ENCODE measurements at places on chromosomes 6 and 20.
A peak's percentile ranks its signal among the peaks of the same experiment; 100 is the strongest.

DNA sequence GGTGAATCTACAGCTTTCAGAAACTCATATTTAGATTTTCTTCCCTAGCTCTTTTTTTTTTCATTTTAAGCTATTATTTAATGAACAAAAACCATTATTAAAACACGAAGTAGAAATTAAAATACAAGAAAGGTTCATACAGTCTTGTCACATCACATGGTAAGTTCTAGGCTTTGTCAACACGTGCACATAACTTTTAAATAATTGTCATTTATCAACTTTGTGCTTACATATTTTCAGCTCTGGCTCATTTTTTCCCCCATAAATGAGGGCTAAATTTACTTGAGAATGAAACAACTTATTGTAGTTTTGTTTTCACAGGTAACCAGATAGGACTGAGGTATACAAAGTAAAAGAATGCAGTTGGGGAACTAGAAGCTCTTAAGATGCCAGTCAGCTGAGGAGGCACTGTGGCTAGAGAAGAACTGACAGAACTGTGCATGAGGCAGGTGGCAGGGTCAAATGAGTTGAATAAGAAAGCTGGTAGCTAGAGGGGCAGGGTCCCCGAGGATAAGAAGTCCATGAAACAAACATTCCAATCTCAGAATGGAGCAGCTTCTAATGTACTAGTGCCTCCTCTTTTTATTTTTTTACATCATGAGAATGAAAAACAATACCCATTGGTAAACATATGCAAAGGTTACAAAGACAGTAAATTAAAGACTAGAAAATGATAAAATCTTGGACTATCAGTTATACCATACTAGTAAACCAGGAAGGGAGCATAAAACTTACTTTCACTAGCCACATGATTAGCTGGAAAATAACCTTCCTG, 141.5 kb downstream of the MYB start:
- no peak for DNase-seq

- no peak for DNase-seq
Measured at GRCh38 chr6:163420289-163420614, 5.7 kb downstream of the QKI start.

DNA sequence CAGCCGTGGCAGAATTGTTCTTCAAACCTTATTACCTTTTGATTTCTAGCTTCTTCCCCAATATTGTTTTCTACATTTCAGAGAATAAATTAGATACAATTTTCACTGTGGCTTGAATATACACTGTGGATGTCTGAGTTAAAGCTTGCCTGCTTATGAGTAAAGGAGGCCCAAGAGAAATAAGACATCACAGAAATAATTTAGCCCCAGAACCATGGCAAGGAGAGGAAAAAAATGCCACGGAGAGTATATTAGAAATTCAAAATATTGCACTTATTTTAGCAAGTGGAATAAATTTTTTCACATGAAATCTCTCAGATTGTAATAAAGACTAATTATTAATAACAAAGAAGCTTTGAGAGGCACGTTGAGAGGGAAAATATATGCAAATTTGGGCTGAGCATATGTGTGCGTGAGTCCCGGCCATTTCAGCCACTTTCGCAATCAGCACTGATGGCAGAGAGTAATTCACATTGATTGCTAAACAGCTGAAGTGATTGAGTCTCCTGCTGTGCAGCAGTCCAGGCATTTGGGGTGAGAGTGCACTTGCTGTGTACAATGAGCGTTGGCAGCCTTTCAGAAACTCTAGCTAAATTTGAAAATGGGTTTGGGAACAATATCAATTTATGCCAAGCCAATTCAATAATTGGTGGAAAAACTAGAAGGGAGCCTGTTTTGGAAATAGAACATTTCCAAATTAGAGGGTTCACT, 596.0 kb downstream of the EPM2A start:
- no peak for DNase-seq

GRCh38 chr20:3545401-3545925, 74.6 kb downstream of the ATRN start:
- no peak for DNase-seq

GRCh38 chr6:14818422-14818884, 427.4 kb upstream of the JARID2 start:
- no peak for DNase-seq

GRCh38 chr6:136517582-136517981, 32.6 kb downstream of the MAP7 start:
- no peak for DNase-seq

GRCh38 chr6:82686719-82687118, 323.1 kb downstream of the TPBG start:
- no peak for DNase-seq

GRCh38 chr6:19033683-19034082, 646.5 kb downstream of the RNF144B start:
- no peak for DNase-seq

DNA sequence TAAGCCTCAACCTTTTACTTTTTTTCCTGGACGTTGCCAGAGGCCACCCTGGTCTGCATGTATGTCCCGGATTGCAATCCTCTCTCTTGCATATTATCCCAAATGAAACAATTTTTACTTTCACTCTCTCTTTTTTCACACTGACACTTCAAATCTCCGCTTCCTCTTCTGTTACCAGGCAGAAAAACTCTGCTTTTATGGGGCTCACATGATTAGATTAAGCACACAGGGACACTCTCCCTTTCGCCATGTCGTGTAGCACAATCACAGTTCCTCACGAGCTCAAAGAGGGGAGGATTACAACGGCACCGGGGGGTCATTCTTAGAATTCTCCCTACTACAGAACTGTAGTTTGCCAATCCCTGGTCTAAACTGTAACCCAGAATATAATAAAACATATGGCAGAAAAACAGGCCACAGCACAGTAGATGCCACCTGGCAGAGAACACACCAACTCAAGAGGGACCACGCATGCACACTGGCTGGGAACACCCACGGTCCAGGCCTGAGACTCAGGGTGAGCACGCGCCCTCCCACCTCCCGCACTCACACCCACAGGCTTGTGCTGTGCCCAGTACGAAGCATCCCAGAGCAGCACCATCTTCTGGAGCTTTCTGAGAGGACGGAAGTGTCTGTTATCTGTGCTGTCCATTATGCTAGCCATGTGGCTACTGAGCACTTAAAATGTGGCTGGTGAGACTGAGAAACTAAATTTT, 288.7 kb downstream of the KIF16B start:
- DNase-seq = no peak

DNA sequence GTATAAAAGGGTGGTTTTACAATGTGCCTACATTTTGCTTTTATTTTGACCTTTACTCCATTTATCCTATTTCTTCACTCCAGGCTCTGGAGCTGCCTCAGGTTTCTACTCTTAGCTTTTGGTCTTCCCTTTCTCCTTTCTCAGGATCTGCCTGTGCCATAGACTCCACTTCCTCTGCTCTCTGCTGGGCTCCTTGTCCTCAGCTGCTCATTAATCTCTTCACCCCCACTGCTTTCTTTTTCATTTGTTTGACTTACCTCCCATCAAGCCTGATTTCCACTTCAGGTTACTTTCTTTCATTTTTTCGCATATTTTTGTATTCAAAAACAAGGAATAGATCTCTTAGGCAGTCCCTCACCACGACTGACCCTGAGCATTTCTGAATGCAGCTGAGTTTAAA, 106.8 kb downstream of the COL19A1 start:
- no peak for DNase-seq

- no peak for DNase-seq
Measured at GRCh38 chr6:16765235-16765634, 4.0 kb upstream of the ATXN1 start.

GRCh38 chr6:163707387-163708355, 293.2 kb downstream of the QKI start:
- DNase-seq = no peak

DNA sequence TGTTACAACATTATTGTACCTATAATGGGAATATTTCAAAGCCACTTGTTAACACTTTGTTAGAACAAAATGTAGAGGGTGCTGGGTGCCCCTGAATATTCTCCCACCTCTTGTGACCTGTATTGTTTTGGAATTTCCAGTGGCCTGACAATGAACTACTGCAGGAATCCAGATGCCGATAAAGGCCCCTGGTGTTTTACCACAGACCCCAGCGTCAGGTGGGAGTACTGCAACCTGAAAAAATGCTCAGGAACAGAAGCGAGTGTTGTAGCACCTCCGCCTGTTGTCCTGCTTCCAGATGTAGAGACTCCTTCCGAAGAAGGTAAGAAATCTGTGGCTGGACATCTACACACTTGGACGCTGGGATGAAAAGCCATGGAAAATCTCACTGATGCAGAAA, 28.9 kb downstream of the PLG start:
- no peak for DNase-seq

- no peak for DNase-seq
Measured at GRCh38 chr6:14641423-14642135, 524.0 kb downstream of the CD83 start.

DNA sequence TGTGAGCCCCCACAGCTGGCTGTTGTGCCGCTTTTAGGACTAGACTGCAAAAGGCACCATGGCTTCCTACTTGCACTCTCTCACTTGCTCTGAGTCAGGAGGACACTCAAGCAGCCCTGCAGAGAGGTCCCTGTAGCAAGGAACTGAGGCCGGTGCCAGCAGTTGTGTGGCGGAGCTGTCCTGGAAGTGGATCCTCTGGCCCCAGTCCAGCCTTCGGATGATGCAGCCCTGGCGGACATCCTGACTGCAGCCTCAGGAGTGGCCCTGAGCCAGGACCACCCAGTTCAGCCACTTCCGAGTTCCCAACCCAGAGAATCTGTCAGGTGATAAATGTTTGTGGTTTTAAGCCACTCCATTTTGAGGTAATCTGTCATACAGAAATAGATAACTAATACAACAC, 17.5 kb downstream of the CTCFL start:
- no peak for DNase-seq

DNA sequence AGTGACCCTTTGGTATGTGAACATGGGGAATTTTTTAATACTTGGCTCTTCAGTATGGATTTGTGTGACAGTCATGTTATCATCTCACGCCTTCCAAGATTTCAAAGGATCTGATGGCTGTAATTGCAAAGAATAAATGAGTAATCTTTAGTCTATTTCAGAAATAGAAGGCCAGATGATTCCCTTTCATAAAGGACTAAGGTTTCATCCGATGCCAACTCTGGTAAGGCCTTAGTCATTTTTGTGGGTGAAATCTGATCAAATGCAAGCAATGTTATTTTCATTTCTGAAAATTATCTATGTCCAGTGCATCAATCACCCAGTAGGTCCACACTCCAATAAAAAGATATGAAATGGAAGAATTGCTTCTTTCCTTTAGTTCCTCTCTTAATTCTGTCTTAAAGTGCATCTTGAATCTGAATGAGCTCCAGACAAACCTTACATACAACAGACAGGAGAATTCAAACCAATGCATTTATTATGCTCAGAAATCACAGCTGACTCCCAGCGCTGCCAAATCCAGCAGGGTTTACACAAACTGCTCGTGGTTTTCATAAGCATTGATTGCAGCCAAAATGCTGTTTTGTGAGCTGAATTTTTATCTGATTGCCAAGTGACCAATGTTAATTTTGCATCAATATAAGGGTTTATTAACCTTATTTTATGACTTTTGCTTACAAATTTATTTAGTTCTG, 565.2 kb upstream of the MARCKS start:
- no peak for DNase-seq

DNA sequence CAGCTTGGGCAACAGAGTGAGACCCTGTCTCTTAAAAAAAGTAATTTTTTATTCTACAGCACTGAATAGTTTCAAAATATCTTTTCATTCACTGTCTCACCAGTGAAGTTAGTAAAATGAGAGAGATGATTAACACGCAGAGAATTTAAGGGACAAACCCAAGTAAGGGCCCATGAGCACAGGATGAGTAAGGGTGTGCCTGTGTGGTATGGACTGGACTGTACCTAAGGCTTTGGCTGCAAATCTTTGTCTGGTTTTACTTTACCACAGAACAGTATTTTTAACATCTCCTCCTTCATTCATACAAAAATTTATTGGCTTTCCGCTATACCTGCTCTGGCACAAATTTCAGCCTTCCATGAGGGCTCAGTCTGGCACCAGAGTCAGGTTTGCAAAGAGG, 433.3 kb downstream of the UTRN start:
- DNase-seq = no peak

DNA sequence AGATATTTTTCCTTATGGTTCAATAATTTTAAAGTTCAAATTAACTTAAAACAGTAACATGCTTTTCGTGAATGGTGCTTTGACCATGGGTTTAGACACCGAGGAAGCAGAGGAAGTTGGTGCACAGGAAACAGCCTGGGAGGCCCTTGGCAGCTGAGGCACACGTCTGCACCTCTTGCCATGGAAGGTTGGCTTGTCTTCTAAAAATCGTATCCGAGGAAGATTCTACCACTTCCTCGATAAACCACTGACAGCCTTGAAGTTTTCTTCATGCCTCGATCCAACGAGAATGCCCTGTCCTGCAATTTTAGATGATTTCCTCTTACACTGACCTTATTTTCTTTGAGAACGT, 12.2 kb downstream of the DLL1 start:
- no peak for DNase-seq

- no peak for DNase-seq
Measured at GRCh38 chr20:61988665-61989064, 77.0 kb downstream of the TAF4 start.

- DNase-seq = no peak
Measured at GRCh38 chr20:33062105-33062824, 8.6 kb downstream of the BPIFB3 start.

GRCh38 chr20:45051204-45052060, 49.5 kb downstream of the KCNS1 start:
- no peak for DNase-seq

DNA sequence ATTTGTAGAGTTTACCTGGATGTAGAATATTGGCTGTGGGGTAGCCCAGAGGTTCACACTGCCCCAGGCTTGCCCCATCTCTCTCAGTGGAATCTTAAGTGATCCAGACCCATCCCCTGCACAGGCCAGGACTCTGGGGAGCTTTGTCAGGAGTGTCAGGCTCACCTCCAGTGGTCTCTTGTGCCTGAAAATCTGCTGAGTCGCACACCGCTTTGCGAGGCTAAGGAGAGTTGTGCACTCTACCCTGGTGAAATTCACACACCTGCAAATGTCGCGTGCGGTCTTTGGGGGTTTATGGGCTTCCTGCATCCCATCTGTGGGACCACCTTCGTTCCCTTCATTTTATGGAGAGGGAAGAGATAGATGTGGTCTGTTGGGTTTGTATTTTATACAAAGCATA, 63.6 kb upstream of the KIF25 start:
- no peak for DNase-seq

DNA sequence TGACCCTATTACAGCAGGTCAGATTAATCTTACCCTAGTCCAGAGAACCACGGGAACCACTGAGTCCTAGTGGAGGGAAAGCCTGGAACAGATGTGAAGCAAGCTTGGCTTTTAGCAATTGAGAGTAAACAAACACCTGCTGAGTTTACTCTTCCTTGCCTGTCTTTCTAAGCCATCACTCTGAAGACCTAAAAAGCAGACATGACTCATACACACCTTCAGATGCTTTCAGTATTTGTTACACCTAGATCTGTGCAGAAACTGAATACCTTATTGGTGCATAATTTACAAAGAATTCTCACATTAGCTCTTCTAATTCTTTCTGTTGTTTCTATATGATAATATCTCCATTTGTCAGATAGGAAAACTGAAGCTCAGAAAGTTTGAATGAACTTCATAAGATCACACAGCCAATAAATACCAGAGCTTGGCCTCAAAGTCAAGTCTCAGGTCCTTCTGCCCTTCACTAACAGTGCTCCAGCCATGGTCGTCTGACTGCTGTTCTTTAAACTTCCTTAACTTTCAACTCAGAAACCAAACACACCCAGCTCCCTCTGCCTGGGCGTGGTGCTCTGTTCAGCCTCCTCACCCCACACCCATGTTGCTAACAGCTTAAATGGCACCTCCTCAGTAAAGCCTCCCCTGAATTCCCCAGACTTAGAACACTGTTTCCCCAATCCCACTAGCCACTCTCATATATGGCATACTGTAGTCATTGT, 8.6 kb upstream of the GABBR1 start:
- DNase-seq = peak; percentile 52

- no peak for DNase-seq
Measured at GRCh38 chr6:69571234-69571633, 225.6 kb downstream of the LMBRD1 start.

Data from naive thymus-derived CD4-positive, alpha-beta T cell (primary cell).